ENCODE measurements at places on chromosomes 7 and 10. TPM values are rescaled to one million over a fixed set of nuclear protein-coding genes. Genes with fewer than 3 reads are reported as not detected.

- peak; percentile 65 for DNase-seq
- H3K4me1 ChIP-seq: no peaks in the 10 kb centered on the region
- H3K36me3 ChIP-seq: no peaks in the 10 kb centered on the region
These were observed at the start of gene FOXI2 for GRCh38 chr10:127736915-127737562. TSS of gene FOXI2 (plus strand) at chr10:127737185. CDS start at chr10:127737274, 89 bp downstream.

DNA sequence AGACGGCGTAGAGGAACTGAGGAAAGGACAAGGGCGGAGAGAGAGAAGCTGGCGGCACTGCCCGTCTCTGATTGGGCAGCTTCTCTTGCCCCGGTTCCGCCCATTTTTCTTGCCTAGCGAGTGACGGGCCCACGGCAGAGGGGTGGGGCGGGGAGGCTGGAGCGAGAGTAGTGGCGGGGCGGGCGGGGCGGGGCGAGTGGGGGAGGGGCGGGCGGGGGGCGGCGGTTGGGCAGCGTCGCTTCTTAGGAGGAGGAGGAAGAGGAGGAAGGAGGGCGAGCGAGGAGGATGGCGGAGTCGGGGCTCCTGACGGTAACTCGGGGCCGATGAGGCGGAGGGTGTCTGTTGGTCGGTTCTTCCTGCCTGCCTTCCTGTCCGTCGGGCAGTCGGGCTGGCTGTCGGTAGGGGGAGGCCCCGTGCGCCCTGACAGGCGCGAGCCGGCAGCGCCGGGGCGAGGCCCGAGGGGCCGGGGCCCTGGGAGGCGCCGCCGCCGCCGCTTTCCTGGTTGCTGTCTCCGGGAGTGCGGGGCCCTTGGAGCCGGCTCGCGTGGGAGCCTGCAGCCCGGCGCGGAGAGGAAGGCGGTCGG lies at the start of gene SHOC2:
Gene SHOC2, plus strand, starts transcription at position 256 of the 583 bp plus-strand sequence. CDS start 44,755 bp downstream, outside the sequence.
- peak within 1 kb of the TSS; percentile 88 for H3K4me3 ChIP-seq
- peak; percentile 97 for DNase-seq
- no peaks in the 10 kb centered on the region for H3K36me3 ChIP-seq
- H3K27ac ChIP-seq: peak within 1 kb of the TSS; percentile 99
- H3K27me3 ChIP-seq: no peaks in the 10 kb centered on the region

GRCh38 chr10:119399466-119399865 lies 143.1 kb downstream of the RGS10 start:
- no peak overlapping the region for H3K4me3 ChIP-seq
- H3K4me1 ChIP-seq: peaks cover 21% of the 10 kb centered on the region
- no peaks in the 10 kb centered on the region for H3K27me3 ChIP-seq
- no peak overlapping the region for H3K27ac ChIP-seq

DNA sequence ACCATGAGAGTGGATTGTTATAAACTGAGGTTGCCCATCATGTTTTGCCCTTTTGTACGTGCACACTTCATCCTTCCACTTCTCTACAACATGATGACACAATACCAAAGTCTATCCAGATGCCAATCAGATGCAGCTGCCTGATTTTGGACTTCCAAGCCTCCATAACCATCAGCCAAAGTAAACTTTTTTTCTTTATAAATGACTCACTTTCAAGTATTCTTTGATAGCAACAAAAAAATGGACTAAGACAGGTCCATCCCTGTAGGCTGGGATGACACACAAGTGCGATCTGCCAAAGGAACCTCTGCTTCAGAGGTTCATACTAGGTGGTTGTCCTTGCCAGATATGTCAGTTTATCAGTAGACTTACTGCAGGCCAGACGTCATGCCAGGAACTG lies 320.2 kb upstream of the FZD1 start:
- no peak for DNase-seq
- peaks cover 15% of the 10 kb centered on the region for H3K4me1 ChIP-seq
- no peaks in the 10 kb centered on the region for H3K36me3 ChIP-seq
- no peak overlapping the region for H3K4me3 ChIP-seq

- no peak overlapping the region for H3K4me3 ChIP-seq
- no peaks in the 10 kb centered on the region for H3K36me3 ChIP-seq
- no peak for DNase-seq
- peaks cover 13% of the 10 kb centered on the region for H3K4me1 ChIP-seq
- H3K27me3 ChIP-seq: no peaks in the 10 kb centered on the region
- H3K27ac ChIP-seq: no peak overlapping the region
These were observed 663.2 kb upstream of the ANKRD30A start for GRCh38 chr10:36462194-36462593.

- no peaks in the 10 kb centered on the region for H3K27me3 ChIP-seq
- H3K27ac ChIP-seq: no peak overlapping the region
- DNase-seq: peak; percentile 82
- H3K4me3 ChIP-seq: no peak overlapping the region
These were observed 5.7 kb downstream of the CYP17A1 start for GRCh38 chr10:102831322-102832071.

GRCh38 chr7:22587322-22587721 lies 87.3 kb upstream of the STEAP1B start:
- peak overlapping the region; percentile 99 for H3K27ac ChIP-seq
- peaks cover 79% of the 10 kb centered on the region for H3K4me1 ChIP-seq
- DNase-seq: peak; percentile 10
- H3K27me3 ChIP-seq: no peaks in the 10 kb centered on the region
- H3K36me3 ChIP-seq: no peaks in the 10 kb centered on the region

POLR2J2 gene
- total RNA-seq: 8.3 TPM

ZMIZ1 gene
- 50.4 TPM for total RNA-seq

GCK gene
- total RNA-seq: not detected
